ENCODE measurements at places on chromosomes 13 and 19.

DNA sequence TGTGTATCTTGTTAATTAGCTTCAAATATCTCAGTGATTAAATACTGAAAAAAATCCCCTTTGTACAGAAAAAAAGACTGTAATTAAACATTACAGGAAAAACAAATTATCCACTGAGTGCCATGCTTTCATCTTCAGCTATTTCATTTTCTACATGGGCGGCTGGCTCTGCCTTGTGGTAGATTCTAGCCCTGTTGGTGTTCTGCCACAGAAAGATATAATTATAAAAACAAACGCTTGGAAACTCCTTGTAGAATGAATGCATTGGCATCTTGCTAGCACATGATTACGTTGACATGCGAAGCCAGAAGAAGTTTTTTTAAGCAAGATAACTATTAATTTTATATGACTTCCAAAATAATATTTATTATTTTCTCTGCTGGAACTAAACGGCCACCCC lies 496.8 kb downstream of the MYO16 start:
- no peak for DNase-seq

DNA sequence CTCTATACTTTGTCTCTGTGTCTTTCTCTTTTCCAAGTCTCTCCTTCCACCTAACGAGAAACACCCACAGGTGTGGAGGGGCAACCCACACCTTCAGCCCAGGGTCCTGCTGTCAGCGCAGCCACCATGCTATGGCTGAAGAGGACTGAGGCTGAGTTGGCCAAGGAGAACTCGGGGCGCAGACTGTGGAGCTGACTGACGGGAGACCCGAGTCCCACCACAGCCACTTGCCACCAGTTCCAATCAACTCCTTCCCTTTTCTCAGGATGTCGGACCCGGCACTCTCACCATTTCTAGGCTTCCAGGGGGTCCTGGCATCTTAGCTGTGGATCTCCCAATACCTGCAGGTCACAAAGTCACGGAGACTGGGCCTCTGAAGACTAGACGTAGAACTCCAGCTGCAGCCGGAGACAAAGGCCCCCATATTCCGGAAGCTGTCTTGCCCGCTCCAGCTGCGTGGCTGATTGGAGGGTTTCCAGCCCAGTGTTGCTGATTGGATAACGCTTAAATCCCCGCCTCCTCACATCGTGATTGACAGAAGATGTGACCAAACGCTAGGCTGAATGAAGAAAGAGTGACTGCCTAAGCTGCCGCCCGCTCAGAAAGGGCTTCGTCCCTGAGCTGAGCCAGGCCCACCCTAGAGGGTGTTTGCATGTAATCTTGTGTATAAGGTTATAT lies 63.6 kb downstream of the ZNF429 start:
- peak; percentile 58 for DNase-seq

GRCh38 chr19:49534632-49535385 lies 7.0 kb downstream of the RCN3 start:
- DNase-seq = no peak

DNA sequence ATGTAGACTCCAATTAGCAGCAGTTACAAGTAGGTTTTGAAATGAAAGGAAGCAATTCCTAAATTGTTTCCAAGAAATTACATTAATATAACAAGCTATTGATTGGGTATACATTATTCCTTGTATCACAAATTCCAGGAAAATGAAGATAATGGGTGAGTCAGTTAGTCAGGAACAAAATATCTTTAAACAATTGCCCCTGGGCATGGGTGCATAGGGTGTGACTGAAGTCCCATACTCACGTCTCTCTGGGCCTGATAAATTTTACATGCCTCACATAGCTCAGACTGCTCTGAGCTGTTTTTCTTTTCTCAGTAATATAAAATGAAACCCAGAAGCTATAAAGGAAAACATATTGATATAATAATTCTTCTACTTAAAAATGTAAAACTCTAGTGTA lies 87.8 kb downstream of the FNDC3A start:
- no peak for DNase-seq

DNA sequence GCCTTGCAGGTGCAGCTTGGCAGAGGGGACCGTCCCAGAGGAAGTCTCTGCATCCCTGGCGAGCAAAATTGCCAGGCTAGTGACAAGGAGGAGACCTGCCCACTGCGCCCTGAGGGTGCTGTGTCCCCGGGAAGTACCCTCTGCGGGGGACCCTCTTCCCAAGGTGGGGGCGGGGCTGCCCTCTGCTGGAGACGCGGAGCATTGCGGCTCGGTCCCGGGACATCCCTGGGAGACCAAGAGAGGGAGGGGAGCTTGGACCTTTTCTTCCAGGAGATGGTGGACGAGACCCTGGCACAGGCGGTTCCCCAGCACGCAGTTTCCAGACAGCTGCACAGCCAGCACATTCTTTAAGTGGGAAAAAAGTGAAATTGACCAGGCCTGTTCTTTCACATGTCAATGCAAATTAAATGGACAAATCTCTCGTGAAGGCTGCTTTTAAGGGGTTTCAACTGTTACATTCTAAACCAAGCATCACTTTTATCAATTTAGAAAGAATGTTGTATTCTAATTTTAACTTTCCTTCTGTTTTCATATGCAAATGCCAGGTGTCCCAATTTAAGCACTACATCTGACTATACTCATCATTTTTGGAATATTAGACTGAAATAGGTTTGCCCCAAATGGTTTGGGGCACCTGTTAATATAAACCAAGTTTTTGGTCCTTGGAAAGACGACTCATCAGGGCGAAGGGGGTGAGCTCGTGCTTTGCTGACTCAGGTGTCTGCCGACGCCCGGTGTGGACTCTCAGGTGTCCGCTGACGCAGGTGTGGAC lies 60.7 kb downstream of the MCF2L start:
- DNase-seq = peak; percentile 49

GRCh38 chr13:111866731-111867245 lies 200.2 kb upstream of the SOX1 start:
- no peak for DNase-seq

DNA sequence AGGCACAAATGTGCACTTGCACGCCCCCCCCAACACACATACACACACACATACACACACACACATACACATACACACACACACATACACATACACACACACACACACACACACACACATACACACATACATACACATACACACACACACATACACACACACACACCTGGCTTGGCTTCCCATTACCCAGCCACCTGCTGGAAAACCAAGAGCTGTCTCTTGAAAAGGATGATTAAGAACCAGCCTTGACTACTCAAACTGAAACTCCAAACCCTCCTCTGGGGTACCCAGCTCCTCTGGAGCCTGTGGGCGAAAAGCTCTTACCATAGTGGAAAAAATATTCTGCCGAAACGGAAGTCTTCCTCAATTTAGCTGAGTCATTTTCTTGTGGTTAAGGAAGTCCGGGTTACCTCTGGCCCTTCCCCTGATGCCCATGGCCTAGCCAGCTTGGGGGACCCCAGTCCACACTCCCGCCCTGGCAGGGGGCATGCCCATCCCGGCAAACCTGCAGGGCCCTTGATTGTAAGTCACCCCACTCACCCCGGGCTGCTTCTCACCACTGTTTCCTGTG lies 21.9 kb downstream of the CEBPA start:
- DNase-seq = no peak

- no peak for DNase-seq
These were observed 125.0 kb downstream of the STK24 start for GRCh38 chr13:98451676-98452470.

DNA sequence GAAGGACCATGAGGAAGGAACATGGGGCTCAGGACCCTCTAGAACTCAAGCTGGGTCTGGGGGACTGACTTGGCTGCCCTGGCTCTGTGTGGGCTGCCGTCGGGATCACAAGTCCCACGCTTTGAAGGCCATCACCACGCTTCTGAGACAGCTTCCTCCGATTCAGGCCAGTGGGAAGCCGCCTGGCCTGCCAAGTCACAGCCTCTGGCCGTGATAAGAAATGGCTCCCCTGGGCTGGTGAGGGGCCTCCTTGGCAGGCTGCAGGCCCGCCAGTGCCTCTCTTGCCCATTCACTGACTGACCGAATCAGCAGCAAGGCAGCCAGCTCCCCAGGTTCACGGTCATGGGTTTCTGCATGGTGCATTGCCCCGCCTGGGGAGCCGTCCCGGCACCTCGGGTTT lies 48.8 kb downstream of the COMP start:
- no peak for DNase-seq

GRCh38 chr13:92989301-92989700 lies 237.3 kb upstream of the GPC6 start:
- DNase-seq = no peak

DNA sequence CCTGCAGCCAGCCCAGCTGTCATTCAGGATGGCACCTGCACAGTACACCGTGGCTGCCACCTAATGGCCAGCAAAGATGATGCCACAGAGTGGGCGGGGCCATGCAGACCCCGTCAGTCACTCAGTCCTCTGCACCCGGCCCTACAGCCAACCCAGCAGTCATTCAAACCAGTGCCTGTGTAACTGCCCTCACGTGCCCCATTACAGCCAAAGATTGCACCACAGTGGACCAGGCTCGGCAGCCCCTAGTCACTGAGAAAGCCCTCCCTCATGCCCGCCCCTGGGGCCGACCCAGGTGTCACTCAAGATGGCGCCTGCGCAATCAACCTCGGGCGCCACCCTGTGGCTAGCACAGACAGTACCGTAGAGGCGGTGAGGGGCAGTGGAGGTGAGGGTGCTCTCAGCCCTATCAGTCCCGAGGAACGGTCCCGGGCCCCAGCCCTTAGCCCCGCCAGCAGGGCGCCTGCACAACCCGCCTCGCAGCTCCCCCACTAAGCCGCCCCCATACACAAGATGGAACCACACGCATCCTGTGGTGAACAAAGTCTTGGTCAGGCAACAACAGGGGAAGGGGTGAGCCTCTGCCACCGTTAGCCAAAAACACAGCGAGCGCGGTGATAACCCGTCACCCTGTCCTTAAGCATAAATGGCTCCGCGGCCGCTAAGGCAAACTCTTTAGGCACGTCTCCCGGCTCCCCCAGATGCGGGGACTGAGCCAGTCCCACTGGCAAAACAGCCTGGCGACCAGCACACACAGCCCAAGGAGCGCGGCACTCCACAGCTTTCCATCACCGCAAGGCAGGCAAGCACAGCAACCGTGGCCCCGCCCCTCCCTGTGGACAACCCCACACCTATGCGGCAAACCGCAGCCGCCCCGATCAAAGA lies 2.3 kb downstream of the PEG3 start:
- no peak for DNase-seq

Data from activated B cell treated with CpG ODN at 0.5 μM for 24 hours (primary cell).